ENCODE measurements at places on chromosomes 6 and 20.
A peak's percentile ranks its signal among the peaks of the same experiment; 100 is the strongest.

DNA sequence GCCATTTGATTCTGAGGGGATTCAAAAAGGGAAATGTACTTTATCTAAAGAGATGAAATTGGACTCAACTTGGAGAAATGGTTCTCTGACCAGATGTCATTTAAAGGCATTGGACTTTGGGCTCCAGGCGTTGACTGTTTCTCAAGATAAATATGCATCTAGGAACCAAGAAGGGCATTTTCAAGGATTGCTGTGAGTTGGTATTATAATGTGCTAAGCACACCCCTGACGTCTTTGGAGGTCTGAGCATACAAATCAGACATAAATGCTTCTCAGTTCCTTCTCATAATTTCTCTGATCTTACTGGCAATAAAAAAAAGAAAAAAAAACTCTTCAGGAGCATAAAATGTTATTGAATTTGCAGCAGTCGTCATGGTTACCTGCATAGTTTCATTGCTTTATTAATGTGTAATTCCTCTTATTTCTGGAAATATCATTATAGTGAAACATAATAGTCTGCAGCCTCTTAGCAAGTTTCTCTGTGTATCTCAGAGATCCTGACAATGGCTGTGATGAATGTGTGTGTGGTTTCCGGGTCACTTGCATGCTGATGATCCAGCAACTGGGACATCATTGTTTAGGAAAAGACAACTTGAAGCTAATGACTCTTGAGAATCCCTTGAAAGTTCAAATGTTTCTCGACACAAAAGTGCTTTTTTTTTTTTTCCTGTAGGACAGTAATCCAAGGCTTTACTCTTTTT is 136.0 kb downstream of the AIG1 start:
- H3K36me3 ChIP-seq, result no peaks in the 10 kb centered on the region
- no peak for DNase-seq
- H3K27me3 ChIP-seq, result no peaks in the 10 kb centered on the region
- no peaks in the 10 kb centered on the region for H3K4me1 ChIP-seq

GRCh38 chr6:134464690-134465411 is 146.9 kb upstream of the SGK1 start:
- no peaks in the 10 kb centered on the region for H3K27me3 ChIP-seq
- no peak overlapping the region for H3K27ac ChIP-seq
- no peak for DNase-seq
- no peaks in the 10 kb centered on the region for H3K4me1 ChIP-seq
- no peak overlapping the region for H3K4me3 ChIP-seq
- no peaks in the 10 kb centered on the region for H3K36me3 ChIP-seq

- H3K36me3 ChIP-seq, result peaks cover 5% of the 10 kb centered on the region
- H3K4me1 ChIP-seq, result no peaks in the 10 kb centered on the region
- no peak for DNase-seq
These were observed 35.0 kb downstream of the TSPYL4 start for GRCh38 chr6:116218866-116219265.

DNA sequence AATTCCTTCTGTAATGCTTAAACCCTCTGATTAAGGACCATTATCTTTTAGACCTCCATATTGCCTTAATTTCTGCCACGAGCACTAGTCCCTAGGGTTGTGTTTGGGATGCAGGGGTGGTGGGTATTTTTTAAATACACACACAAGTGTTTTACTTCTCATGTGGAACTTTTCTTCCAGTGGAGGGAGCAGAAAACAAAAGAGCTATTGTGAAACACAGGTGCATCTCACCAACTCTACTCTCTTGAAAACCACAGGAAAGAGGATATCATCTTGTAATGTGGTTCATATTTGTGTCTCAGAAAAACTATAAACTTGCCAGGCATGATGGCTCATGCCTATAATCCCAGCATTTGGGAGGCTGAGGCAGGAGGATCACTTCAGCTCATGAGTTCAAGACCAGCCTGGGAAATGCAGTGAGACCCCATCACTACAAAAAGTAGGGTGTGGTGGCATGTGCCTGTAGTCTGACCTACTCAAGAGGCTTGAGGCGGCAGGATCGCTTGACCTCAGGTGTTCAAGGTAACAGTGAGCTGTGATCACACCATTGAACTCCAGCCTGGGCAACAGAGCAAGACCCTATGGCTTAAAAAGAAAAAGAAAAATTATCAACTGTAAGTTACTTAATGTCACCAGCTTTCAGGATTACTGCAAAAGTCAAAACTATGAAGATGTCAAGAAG is 37.3 kb downstream of the MRS2 start:
- no peaks in the 10 kb centered on the region for H3K4me1 ChIP-seq
- H3K36me3 ChIP-seq, result no peaks in the 10 kb centered on the region
- no peak overlapping the region for H3K4me3 ChIP-seq
- no peak overlapping the region for H3K27ac ChIP-seq

DNA sequence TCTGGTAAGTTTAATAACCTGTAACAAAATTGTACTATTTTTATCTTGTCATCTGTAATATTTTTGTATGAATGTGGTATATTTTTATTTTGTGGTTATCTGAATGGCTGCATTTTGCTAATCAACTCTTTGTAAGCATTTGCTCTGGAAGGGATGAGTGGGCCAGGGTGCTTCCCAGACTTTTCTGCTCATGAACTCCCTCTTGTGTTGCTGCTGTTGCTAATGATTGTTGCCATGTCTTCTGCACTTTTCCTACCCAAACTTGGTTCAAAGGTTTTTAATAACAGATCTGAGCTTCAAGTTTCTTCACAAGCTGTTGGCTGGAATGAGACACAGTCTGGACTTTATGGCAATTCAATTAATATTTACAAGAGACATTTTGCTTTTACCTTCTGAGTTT is 1005.7 kb downstream of the HACE1 start:
- no peaks in the 10 kb centered on the region for H3K4me1 ChIP-seq
- no peaks in the 10 kb centered on the region for H3K27me3 ChIP-seq
- no peak overlapping the region for H3K4me3 ChIP-seq
- H3K36me3 ChIP-seq, result no peaks in the 10 kb centered on the region

DNA sequence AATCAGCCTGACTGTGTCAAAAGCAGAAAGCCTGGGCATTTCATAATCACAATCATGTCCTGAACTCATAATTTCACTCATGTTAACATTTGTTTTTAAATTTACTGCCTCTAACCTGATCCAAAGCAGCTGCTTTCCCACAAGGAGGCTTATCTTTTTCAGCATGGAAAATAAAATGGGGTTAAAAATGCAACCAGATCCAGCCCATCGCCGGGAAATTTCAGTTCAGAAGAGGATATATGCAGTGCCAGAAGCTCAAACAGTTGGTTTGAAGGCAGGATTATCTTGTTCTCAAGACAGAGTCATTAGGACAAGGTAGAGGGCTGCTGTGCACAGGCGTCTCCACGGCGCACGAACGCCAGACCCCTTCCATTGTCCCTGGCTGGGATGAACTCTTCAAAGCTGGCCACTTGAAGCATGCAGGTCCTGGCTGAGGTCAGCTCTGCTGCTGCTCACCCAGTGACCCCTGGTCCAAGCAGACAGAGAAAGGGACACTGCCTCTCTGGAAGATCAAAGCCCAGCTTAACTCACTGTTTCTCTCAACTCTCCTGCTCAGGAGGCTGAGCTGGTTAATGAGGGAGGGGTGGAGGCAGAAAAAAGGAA is 191.1 kb upstream of the HEY2 start:
- no peak for DNase-seq
- H3K27me3 ChIP-seq, result no peaks in the 10 kb centered on the region
- H3K4me1 ChIP-seq, result no peaks in the 10 kb centered on the region

DNA sequence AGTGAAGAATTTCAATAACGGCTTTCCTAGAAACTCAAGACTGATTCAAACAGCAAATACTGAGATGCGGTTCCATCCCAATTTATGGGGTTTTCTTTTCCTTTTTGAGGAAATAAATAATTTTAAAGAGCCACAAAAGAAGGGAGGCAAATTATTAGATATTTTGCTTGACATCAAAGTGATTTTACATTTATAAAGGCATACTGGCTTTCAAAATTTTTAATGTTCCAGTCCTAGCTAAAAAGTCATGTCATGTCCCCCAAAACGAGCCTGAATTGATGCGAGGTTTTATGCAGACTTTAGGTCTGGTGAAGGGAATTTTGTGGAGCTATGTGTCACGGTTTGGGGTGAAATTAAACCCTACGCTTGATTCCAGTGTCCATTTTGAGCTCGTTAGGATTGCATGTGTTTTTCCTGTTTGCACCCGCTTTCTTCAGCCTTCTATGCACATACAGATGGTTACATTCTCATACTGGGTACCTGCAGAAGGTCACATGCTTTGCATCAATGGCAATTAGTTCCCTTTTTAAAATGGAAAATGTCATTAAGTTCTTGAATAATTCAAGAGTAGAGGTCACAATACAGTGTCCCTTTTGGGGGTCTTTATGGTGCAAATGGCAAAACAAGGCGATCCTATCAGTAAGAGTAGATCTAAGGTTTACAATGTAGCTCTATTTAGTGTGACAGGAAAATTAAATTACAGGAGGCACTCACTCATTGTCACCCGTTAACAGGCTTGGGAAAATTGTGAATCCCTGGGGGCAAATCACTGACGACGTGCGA is 17.3 kb downstream of the FOXA2 start:
- no peaks in the 10 kb centered on the region for H3K36me3 ChIP-seq
- H3K27ac ChIP-seq, result no peak overlapping the region
- DNase-seq, result no peak
- H3K27me3 ChIP-seq, result peaks cover 83% of the 10 kb centered on the region
- peak overlapping the region; percentile 83 for H3K4me3 ChIP-seq

DNA sequence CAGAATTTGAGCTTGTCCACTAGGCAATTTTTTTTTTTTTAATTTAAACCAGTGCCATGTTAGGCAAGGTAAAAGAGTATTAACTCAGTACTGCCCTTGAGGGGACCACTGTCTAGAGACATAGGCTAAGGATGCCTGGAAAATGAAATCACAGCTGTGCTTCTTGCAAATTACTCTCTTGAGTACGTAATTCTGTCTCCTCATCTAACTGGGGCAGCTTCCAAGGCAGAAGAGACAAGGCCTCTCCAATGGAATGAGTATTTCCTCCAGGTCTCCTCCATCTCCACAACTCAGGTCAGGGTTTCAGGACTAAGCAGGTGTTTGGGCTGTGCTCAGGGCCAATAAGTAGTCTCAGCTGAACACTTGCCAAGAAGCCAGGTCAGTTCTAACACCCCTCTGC is 33.8 kb upstream of the MRPS10 start:
- no peak for DNase-seq
- H3K27ac ChIP-seq, result no peak overlapping the region
- H3K27me3 ChIP-seq, result no peaks in the 10 kb centered on the region
- H3K36me3 ChIP-seq, result peaks cover 78% of the 10 kb centered on the region

- no peaks in the 10 kb centered on the region for H3K27me3 ChIP-seq
- H3K4me3 ChIP-seq, result no peak overlapping the region
- no peak overlapping the region for H3K27ac ChIP-seq
- H3K4me1 ChIP-seq, result peaks cover 6% of the 10 kb centered on the region
- DNase-seq, result no peak
These were observed 134.6 kb upstream of the BTN3A2 start for GRCh38 chr6:26230351-26230750.

GRCh38 chr6:32190911-32191677 is 1.1 kb upstream of the PBX2 start:
- H3K36me3 ChIP-seq, result peaks cover 29% of the 10 kb centered on the region
- peak; percentile 25 for DNase-seq
- peaks cover 7% of the 10 kb centered on the region for H3K4me1 ChIP-seq
- peak overlapping the region; percentile 22 for H3K4me3 ChIP-seq
- H3K27me3 ChIP-seq, result no peaks in the 10 kb centered on the region

DNA sequence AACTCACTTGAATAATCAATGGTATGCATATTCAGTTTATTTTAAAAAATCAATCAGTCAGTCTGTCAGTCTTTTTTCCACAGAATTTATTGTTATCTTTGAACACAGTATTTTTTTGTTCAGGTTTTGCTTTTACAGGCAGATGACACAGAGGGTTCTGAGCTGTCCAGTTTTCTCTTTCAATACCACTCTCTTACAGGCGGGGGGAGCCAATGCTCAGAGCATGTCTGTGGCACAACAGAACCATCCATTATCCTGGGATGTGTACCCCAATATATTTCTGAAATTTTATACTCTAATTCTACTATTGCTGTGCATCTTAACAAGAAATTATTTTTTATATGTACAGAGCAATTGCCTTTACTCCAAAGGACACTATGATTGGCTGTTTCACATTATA is 21.2 kb downstream of the ROS1 start:
- no peak overlapping the region for H3K27ac ChIP-seq
- H3K4me1 ChIP-seq, result no peaks in the 10 kb centered on the region
- no peaks in the 10 kb centered on the region for H3K27me3 ChIP-seq
- no peak for DNase-seq
- no peak overlapping the region for H3K4me3 ChIP-seq
- H3K36me3 ChIP-seq, result no peaks in the 10 kb centered on the region

- no peak overlapping the region for H3K4me3 ChIP-seq
- H3K27me3 ChIP-seq, result no peaks in the 10 kb centered on the region
- H3K36me3 ChIP-seq, result peaks cover 27% of the 10 kb centered on the region
- no peak for DNase-seq
These were observed 10.8 kb downstream of the HBS1L start for GRCh38 chr6:135043846-135044245.

DNA sequence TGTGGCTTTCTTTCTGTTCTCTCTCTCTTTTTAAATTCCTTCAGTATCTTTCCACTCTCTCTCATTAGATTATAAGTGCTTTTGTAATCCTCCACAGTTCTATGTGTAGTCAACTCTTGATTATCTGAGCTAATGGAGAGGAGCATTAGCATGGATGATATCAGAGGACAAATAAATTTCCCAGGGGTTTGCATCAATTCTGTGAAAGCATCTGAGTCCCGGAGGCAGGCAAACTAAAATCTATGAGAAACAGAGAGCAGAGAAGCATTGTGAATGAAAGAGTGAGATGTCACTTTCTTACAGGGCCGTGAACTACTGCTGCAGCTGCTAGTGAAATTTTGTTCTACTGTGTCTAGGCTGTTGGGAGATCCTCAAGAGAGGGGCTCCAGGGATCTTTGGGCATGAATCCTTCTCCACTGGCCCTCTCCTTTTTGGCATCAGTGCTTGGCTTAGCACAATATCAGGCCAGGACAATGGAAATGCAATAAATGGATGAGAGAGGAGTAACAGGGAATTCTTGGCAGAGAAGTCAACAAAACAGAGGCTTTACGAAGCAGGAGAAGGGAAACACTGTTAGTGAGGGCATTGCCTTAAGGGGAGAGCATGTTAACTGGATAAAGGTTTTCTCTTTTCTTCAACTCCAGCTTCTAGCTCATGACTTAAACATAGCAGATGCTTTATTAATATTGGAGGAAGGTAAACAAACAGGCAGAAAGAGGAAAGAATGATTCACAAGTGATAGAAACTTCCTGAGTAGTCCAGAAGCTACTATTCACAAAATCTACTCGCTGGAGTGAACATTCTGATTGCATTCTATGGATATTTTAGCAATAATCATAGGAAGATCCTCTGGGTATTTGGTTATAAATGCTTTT is 847.0 kb upstream of the MAP3K7 start:
- DNase-seq, result no peak
- H3K4me1 ChIP-seq, result no peaks in the 10 kb centered on the region
- H3K4me3 ChIP-seq, result no peak overlapping the region
- H3K27ac ChIP-seq, result no peak overlapping the region

GRCh38 chr6:45991189-45991588 is 24.5 kb downstream of the CLIC5 start:
- no peaks in the 10 kb centered on the region for H3K36me3 ChIP-seq
- no peaks in the 10 kb centered on the region for H3K27me3 ChIP-seq
- no peaks in the 10 kb centered on the region for H3K4me1 ChIP-seq
- peak; percentile 38 for DNase-seq

GRCh38 chr6:84766118-84766798 is 1.9 kb upstream of the TBX18 start:
- peak; percentile 49 for DNase-seq
- no peak overlapping the region for H3K27ac ChIP-seq
- H3K27me3 ChIP-seq, result peaks cover 75% of the 10 kb centered on the region
- no peak overlapping the region for H3K4me3 ChIP-seq
- H3K36me3 ChIP-seq, result no peaks in the 10 kb centered on the region

GRCh38 chr20:56060486-56060885 is 55.2 kb upstream of the CBLN4 start:
- no peaks in the 10 kb centered on the region for H3K4me1 ChIP-seq
- no peaks in the 10 kb centered on the region for H3K27me3 ChIP-seq
- H3K36me3 ChIP-seq, result no peaks in the 10 kb centered on the region
- H3K27ac ChIP-seq, result no peak overlapping the region
- no peak for DNase-seq

Measured in H9 (cell line).